ENCODE measurements at places on chromosomes 12 and 14.

- no peak for DNase-seq
Observed at GRCh38 chr12:121577443-121578180, 3.2 kb downstream of the KDM2B start.

GRCh38 chr12:76631741-76632140 lies 72.2 kb upstream of the OSBPL8 start:
- DNase-seq: no peak

- no peak for DNase-seq
Observed at GRCh38 chr12:110557300-110557699, 25.8 kb downstream of the PPTC7 start.

- DNase-seq: peak; percentile 44
Observed at GRCh38 chr14:82075566-82075965, 541.9 kb upstream of the SEL1L start.

DNA sequence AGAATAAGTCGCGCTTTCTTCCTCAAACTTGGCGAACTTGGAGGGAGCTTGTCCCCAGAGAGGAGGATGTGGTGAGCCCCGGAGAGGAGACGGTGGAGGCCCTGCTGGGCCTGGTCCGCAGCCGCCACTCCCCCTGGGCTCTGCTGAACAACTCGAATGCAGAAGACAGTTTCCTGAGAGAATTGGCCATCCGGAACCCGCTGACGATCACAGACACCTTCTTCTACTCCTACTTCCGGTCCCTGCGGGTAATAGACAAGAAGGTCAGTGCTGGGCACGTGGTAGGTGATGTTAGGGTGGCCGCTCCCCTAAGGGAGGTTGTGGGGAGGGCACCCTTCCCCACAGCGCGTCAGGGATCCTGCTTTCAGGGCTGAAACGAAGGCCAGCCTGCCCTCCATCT lies 1.6 kb downstream of the LRRC43 start:
- no peak for DNase-seq

DNA sequence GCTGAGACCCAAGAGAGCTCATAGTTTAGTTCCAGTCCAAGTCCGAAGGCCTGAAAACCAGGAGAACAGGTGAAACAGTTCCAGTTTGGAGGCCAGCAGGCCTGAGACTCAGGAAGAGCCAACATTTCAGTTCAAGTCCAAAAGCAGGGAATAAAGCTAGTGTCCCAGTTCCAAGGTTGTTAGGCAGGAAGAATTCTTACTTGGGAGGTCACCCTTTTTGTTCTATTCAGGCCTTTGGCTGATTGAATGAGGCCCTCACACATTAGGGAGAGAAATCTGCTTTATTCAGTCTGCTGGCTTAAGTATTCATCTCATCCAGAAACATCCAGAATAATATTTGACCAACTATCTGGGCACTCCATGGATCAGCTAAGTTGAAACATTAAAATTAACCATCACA lies 294.6 kb downstream of the PCNX1 start:
- no peak for DNase-seq

GRCh38 chr12:104309446-104309993 lies 6.0 kb downstream of the EID3 start:
- no peak for DNase-seq

- DNase-seq: no peak
Observed at GRCh38 chr14:101590616-101591015, 29.3 kb downstream of the DIO3 start.

- DNase-seq: no peak
Observed at GRCh38 chr12:46981622-46982021, 97.8 kb upstream of the PCED1B start.

DNA sequence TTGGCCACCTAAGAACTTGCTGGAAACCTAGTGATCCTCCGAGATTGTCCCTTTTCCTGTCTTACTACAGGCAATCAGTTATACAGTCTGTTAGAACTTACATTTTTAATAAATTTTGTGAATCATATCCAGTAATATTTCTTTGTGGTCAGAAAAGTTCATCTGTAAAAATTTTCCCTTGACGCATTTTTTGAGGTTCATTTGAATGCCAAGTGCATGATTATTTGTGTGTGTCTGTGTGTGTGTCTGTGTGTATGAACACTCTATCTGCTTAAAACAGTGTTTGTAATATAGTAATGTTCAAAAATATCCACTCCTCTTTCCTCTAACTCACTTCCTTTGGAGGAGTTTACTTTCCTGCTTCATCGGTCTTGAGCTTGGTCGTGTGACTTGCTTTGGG lies 468.7 kb upstream of the FLRT2 start:
- no peak for DNase-seq

DNA sequence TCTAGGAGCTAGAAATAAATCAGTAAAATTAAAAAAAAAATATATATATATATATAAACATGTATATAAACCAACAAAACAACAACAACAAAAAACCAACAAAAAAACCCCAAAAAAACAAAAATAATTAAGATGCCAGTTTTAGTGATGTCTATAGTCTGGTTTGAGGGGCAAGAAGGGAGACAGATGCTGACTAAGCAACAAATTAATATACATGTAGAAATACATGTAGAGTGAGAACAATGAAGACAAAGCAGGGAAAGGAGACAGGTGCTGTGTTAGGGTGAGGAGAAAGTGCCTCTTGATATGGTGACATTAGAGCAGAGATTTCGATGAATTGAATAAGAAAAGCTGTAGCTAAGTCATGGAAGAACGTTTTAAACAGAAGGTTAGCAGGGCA lies 477.9 kb downstream of the APAF1 start:
- DNase-seq: no peak

- no peak for DNase-seq
Observed at GRCh38 chr14:75519826-75520728, 2.2 kb upstream of the BATF start.

GRCh38 chr12:100266585-100266834 lies 369 bp downstream of the DEPDC4 start:
- no peak for DNase-seq

DNA sequence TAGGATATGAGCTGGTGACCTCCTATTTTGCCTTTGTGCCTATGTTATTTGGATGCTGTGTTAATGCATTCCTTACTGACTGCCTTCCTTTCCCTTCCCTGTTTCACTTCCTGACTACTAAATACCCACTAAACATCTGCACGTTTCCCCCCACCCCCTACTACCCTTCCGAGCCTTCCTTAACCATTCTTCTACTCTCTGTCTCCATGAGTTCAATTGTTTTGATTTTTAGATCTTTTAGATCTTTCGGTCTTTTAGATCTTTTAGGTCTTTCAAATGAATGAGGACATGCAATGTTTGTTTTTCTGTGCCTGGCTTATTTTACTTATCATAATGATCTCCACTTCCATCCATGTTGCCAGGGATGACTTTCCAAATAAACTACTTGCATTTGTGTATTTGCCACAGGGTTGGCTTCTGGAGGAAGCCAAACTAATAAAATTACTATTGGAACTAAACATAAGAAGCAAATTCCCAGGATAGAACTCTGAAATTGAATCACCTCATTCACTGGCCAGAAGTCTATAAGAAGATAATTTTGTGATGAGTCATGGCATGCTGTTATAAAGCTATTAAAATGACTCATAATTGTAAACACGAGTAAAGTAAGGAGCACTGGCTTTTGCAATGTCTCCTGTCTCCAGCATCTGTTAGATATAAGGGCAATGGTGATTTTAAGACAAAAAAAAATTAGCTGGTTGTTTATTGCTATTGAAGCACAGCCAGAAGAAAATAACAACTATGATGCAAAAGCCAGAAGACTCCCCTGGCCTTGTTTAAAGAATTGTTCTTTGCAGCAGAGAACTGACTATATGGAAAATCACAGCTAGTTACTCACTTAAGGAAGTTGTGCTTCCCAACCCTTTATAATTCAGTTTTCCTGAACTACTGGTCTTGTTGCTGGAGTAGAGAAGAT lies 586.3 kb downstream of the LRFN5 start:
- no peak for DNase-seq

All from NCI-H1048 (cell line).